ENCODE measurements at places on chromosomes 12 and 14.

DNA sequence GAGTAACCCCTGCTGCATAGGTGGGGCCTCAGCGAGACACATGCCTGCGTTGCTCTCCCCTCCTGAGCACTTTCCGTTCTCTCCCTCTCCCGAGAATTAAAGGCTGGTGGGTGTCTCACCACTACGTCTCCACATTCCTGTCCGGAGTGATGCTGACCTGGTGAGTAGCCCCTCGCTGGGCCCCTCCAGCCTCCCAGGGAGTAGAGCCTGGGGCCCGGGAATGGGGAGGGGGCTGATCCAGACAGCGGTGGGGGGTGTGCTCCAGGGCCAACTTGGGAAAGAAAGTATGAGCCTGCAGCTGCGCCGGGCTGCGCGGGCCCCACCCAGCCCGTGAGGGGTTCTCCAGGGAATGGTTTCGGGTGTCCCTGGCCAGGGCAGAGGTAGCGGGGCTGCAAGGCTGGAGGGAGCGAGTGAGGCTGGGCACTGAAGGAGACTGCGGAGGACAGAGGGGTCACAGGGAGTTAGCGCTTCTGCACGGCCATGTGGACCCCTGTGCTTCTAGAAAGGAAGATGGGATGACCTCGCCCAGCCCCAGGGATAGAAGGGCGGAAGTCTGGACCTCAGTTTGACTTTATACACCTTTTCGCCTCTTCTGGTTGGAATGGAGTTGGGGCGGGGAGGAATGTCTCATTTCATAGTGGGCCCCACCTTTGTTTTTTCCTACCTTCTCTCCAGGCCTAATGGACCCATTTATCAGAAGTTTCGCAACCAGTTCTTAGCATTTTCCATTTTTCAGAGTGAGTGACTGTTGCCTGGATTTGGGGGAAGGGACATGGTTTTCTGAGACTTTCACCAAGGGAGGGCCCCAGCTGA is 22.5 kb downstream of the RHOF start:
- no peak for DNase-seq

DNA sequence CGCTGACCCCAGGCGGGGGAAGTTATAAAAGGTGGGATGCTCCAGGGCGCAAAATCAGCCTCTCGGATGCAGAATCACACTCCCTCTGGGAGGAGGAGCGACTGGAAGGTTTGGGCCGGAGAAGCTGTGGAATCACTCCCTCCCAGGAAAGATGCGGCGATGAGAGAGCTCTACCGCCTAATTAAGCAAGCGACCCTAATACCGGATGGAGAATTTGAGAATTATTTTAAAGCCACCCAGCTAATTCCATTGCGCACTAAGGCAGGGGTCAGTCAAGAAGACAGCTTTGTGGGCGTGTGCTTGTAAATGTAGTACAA is 1.9 kb downstream of the COL2A1 start:
- DNase-seq = no peak

DNA sequence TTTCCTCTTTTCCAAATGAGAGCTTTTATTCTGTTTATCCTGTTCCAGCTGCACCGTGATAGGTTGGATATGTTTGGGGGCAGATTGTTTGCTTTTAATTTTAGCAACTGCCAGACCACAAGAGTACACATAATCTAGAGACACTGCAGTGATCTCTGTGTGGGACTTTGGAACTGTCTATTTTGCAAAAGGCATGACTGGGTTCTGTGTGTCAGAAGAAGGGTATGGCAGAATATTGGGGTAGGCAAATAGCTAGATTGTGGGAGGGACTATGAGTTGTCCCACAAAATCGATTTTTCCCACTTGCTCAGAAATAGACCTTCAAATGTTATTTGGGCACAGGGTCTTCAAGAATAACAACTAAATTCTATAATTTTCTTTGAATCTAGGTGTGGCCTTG is 275.9 kb upstream of the KITLG start:
- no peak for DNase-seq

- DNase-seq = no peak
These were observed 360.5 kb upstream of the TMPO start for GRCh38 chr12:98154850-98155249.

GRCh38 chr12:62649412-62650138 is 182.9 kb downstream of the MON2 start:
- DNase-seq = no peak

DNA sequence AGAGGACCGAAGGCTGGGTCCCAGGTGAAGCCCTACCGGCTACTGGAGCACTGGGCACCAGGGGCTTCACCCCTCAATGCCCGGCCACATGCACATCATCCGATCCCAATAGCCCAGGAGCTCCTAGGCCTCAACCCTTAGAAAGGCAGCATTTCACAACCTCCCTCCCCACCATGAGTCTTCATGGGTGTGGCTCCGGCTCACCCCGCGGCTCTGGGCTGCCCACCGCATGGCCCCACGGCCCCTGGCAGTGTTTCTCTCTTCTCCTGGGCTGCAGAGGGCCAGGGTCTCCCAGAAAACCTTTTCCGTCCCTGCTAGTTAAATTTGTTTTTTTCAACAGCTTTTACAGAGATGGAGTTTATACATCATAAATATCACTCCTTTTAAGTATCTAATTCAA is 28.6 kb upstream of the DLK1 start:
- DNase-seq = no peak

DNA sequence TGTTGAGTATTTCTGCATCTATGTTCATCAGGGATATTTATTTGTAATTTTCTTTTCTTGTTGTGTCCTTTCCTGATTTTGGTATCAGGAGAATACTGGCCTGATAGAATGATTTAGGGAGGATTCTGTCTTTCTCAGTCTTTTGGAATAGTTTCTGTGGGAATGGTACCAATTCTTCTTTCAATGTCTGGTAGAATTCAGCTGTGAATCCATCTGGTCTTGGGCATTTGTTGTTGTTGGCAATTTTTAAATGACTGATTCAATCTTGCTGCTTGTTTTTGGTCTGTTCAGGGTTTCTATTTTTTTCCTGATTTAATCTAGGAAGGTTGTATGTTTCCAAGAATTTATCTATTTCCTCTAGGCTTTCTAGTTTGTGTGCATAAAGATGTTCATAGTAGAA is 170.9 kb upstream of the PDE3A start:
- DNase-seq = no peak

DNA sequence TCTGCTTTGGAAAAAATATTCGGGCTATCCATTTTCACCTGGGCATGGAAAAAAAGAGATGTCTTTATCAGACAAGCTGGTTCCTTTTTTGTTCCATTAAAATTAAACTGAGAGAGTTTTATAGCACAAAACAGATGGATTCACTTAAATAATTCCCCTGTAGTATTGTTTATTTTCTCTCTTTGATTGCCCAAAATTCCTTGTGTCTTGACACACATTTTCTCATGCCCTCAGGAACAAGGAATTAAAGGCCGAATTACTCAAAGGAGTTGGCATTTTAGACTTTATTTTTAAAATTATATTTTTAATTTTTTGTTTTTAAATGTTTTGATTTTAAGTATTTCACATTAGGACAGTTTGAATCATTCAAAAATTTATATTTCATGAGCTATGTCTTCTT is 69.6 kb upstream of the SLCO1C1 start:
- DNase-seq = no peak

- no peak for DNase-seq
These were observed 163.7 kb upstream of the CLEC14A start for GRCh38 chr14:38419579-38419978.

DNA sequence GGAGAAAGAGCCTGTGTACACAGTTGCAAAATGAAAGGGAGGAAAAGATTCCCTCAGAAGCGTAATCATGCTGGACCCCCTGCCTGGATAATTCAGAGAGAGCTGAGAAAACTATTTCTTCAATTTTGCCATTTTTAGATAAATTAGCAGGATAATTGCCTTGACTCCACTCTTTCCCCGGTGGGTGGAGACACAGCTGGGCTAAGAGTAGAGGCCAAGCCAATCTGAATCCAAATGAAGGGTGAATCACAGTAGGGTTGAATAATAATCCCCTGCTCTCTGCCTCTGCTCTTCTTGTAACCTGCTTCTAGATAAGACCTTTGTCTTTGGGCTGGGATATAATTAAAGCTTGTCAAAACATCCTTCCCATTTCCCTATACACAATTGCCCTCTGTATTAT is 150.1 kb downstream of the CAPZA3 start:
- DNase-seq = no peak

DNA sequence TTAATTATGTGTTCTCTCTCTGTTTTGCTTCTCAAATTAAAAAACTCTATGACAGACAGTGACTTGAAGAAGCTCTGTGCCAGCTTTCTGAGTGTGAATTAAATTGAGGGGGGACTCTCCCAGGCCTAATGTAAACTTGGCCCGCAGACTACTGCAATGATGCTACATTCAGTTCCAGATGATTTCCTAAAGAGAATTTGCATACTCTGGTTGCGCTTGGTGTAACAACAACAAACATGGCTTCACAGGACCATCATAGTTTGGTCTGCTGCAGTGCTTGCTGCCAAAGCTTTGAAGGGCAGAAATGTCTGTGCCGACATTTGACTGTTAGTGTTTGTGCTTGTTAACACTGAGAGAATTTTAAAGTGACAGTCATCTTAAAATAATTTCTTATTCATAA is 25.0 kb downstream of the CFAP54 start:
- no peak for DNase-seq

Measured in fibroblast of skin of left biceps (primary cell).